Osteoblast (primary cell): ENCODE measurements at places on chromosomes 12 and 14. TPM values are rescaled to one million over a fixed set of nuclear protein-coding genes. Genes with fewer than 3 reads are reported as not detected.

Gene TAS2R42
- not detected in 2 replicates for total RNA-seq

Gene SMIM41
- under 0.01 TPM in 1 of 2 replicates, not detected in the other for total RNA-seq

Gene DEPDC4
- 0.36 and 1.5 TPM in 2 replicates for total RNA-seq

Gene OASL
- total RNA-seq, result 0.72 and 1.2 TPM in 2 replicates

Gene GPRC5A
- 2.7 and 4.7 TPM in 2 replicates for total RNA-seq

Gene IGF1
- 0.72 and 0.88 TPM in 2 replicates for total RNA-seq

Gene FOXA1
- total RNA-seq, result 0.36 TPM in 1 of 2 replicates, not detected in the other

Gene PLEKHD1
- under 0.01 TPM in 2 replicates for total RNA-seq

Gene DLK1
- not detected in 2 replicates for total RNA-seq

Gene IL26
- 2.4 and 3.6 TPM in 2 replicates for total RNA-seq

Gene PRH2
- 0.36 TPM in 1 of 2 replicates, not detected in the other for total RNA-seq

Gene RHOJ
- total RNA-seq, result 3.8 and 4.3 TPM in 2 replicates

Gene IKZF4
- 1.2 and 2.5 TPM in 2 replicates for total RNA-seq

Gene FIGNL2
- 0.29 and 0.36 TPM in 2 replicates for total RNA-seq

- DNase-seq, result no peak
Observed at GRCh38 chr12:115383668-115384067, 699.7 kb upstream of the TBX3 start.

GRCh38 chr12:111942557-111942956 lies 70.4 kb downstream of the TMEM116 start:
- DNase-seq, result peak; percentile 22

DNA sequence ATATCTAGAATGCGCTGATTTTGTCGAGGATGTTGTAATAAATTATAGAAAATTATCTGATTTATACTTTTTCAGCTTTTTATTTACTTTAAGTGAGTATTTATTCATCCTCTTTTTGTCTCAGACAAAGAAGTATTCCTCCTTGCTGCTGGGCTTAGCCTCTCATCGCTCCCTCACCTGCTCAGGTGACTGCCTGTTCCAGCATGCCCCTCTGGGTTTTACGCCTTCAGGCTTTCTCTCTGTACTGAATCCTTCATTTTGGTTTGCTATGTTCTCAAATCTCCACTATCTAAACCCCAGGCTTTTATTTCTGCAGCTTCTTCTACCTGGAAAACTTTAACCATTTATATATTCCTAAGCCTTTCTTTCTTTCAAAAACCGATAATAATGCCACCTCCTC lies 1650.9 kb upstream of the SEL1L start:
- DNase-seq, result no peak

- no peak for DNase-seq
Observed at GRCh38 chr14:26289891-26290486, 307.8 kb downstream of the NOVA1 start.

DNA sequence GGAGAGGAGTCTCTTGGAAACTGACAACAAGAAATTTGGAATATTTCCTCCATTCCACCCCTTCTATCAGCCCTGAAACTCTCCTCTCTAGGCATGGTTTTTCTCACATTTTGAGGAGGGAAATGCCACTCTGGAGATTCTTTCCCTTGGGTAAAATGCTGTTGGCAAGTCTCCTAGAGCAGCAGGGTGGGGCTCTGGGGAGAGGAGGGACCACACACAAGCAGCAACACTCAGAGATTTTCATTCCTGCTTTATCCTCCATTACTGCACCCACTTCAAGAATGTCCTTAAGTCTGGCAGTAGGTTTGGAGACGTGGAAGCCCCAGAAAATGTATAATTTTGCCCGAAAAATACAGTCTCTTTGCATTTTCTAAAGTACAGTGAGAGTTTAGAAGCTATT lies 130.8 kb upstream of the FLRT2 start:
- no peak for DNase-seq

DNA sequence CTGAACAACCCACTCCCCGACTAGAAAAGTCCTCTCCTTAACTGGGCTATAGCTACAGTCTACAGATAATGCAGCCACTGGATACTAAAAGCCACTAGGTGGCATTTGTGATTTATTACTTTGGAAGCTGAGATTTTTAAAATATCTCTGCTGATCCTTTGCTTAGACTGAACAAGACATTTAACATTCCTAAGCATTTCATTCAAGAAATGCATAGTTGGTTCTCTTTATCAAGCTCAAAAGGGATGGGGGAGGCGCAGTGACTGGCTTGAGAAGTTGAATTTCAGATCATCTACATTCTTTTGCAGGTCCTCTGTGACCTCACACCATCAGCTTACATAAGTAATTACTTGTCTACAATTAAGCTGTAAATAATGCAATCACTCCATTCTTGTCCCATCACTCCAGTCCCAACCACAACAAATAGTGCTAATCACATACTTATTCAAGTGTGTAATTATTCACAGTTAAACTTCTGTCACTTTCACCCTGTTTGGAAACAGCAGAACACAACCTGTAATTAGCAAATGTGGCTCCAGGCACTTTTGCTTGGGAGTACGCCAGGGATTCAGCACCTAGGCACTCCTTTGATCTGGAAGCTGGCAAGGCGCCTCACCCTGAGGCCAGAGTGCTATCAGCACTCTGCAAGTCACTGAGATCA lies 203.6 kb downstream of the NOVA1 start:
- no peak for DNase-seq

GRCh38 chr14:51341338-51341737 lies 101.3 kb downstream of the TMX1 start:
- no peak for DNase-seq

DNA sequence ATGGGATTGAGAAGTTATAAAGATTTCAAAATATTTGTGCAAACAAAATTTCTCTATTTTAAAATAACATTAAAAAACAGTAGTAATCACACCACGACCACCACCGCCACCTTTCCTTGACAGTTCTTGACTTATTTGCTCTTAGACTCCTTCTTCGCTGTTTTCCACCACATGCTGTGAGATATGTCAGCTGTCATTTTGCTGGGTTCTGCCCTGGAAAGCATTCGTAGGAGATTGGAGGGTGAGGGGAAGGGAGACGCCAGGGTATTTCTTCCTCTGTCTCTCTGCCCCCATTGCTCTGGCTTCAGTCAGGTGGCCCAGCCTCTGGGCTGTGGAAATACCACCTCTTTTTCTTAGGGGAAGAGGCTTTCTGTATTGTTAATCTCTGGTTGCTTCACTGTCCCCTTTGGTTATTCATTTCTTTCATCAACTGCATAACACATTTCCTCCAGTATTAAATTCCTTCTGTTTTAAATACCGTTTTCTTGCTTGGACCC lies 186.2 kb downstream of the NEDD1 start:
- DNase-seq, result no peak

DNA sequence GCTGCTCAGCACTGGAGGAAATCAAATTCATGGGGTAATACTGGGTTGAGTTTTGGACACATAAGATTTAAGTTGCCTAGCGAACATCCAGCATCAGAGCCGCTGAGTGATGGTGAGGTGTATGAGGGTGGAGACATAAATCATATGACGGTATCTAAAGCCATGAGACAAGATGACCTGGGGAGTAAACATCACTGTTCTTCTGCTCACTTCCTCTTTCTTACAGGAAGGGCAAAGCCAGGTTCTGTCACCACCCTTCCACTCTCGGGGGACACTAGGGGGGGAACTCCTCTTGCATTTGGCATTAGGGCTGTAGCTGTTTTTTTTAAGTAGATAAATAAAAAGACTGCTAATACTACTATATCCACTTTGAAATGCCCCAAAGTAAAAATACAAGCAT lies 24.0 kb downstream of the PRDM4 start:
- no peak for DNase-seq

- DNase-seq, result peak; percentile 63
Observed at GRCh38 chr12:47734725-47735480, 9.6 kb upstream of the ENDOU start.

DNA sequence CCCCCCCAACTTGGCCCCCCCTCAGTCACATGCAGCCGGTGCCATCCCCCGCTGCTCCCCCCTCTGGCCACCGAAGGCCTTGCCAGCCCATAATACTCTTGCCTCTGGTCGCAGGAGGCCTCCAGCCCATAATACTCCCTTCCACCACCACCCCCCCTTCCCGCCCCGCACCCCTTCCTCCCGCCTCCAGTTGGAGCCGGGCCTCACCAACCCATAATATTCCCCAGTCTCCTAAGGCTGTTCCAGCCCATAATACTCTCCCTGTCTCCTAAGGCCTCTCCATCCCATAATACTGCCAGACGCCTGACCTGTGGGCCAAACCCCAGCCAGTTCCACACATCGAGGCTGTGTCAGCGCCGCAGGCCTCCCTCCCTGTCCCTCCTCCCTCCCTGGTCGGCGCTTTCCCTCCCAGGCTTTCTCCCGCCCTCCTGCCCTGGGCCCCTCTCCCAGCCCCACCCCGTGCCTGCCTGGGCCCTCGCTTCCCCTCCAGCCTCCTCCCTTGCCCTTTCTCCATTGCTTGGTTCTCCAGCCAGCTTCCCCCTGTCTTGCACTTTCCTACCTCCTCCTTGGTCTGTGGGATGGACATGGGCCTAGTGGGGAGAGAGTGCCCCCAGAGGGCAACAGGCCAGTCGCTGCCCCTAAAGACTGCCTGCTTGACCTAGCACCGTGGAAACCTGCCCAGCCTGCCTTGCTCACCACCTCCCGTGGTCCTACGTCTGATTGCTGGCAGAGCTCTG lies 6.8 kb upstream of the CHD4 start:
- DNase-seq, result peak; percentile 98

DNA sequence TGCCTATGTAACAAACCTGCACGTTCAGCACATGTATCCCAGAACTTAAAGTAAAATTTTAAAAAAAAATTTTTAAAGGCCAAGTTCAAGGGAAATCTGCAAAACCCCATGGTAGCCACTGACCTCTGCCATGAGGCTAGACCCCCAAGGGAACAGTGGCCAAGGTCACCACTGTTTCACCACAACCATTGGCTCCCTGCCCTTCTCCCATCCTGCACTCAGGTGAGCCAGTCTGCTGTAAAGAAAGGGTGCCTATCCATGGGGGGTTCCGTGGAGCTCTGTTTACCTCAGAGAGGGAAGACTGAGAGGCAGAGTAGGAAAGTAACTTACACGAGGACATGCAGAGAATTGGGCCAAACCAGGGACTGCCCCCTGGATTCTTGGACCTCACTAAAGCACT lies 38.6 kb downstream of the VWF start:
- peak; percentile 29 for DNase-seq

GRCh38 chr12:26188127-26188526 lies 7.2 kb upstream of the SSPN start:
- DNase-seq, result no peak

- no peak for DNase-seq
Observed at GRCh38 chr14:29716150-29716549, 211.5 kb downstream of the PRKD1 start.
